Fibroblast of lung (primary cell): ENCODE measurements at places on chromosomes 5 and 9.

DNA sequence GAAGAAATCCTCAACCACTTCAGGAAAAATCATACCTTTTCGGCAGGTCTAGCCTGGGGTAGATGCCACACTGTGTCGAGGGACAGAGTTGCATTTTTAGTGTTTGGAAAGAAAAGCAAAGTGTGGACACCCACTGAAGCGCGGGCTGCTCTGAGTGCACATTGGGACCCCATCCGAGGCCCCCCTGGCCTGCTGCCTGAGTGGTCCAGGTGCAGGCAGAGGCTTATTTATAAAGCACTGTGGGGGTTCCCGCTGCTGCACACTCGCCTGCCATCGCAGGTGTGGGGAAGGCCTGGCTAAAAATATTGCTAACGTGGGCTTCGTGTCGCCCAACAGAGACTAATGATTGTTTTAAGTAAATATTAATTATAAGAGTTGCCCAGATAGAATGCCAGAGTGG lies 119.4 kb downstream of the CRB2 start:
- DNase-seq = no peak

DNA sequence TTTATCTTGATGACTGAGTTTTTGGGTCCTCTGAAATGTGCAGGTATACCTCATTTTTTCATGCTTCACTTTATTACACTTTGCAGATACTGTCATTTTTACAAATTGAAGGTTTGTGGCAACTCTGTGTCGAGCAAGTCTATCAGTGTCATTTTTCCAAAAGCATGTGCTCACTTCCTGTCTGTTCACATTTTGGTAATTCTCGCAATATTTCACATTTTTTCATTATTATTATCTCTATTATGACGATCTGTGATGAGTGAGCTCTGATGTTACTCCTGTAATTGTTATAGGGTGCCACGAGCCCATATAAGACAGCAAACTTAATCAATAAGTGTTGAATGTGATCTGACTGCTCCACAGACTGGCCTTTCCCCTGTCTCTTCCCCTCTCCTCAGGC lies 73.4 kb upstream of the FBXW11 start:
- no peak for DNase-seq

DNA sequence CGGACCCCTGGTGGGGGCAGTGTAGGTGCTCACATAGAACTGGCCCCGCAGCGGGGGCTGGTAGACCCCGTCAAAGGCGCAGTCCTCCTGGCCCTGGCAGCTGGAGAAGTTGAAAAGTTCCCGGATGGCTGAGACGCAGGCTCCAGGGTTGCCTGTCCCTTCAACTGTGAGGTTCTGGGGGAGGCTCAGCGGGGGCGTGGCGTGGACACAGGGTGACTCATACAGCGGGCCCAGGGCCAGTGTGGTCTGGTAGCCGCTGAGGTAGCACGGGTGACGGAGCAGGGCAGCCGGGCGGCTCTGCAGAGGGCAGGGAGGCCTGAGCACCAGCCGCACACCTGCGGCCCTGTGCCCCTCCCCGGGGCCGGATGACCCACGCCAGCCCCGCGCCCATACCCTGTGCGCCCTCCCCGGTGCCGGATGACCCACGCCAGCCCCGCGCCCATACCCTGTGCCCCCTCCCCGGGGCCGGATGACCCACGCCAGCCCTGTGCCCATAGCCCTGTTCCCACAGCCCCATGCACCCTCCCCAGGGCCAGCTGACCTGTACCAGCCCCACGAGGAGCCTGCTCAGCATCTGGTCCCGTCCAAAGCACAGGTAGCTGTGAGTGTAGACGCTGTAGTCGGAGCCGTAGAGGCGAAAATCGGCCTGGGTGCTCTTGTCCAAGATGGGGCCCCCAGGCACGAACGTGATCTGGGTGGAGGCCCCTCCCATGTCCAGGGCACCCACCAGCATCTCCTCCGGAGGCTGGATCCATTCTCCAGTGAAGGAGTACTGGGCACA lies 5.0 kb downstream of the ENTPD8 start:
- DNase-seq = peak; percentile 74

- DNase-seq = peak; percentile 78
Observed at GRCh38 chr5:122500245-122501088, 188.4 kb downstream of the SNCAIP start.

DNA sequence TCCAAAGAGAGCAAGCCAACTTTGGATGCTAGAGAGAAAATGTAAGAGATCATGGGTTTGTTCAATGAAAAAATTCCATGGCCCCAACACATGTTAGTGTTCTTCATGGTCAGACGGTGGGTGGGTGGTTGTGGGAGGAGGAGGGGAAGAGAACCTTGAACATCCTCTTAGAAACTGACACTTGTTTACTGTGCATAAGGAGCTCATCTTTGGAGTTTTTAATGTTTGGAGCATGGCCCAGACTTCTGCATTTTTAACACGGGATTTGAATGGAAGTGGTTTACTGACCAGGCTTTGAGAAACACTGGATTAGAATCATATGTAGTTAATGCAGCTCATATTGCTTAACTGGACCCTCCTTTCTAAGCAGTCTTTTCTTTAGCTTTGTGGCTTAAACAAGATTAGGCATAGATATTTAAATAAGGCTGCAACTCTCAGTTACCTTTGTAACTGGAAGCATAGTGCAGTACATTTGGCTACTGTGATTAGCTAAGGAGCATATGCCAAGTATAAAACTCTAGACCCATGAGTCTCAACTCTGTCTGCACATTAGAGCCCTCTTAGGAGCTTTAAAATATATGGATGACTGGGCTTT lies 60.1 kb downstream of the FOCAD start:
- DNase-seq = no peak

- DNase-seq = peak; percentile 68
Observed at GRCh38 chr5:154465169-154465568, 12.9 kb downstream of the HAND1 start.

GRCh38 chr9:91924090-91924489 lies 25.9 kb downstream of the ROR2 start:
- no peak for DNase-seq

GRCh38 chr5:172450861-172451695 lies 3.2 kb downstream of the SH3PXD2B start:
- DNase-seq = peak; percentile 58

DNA sequence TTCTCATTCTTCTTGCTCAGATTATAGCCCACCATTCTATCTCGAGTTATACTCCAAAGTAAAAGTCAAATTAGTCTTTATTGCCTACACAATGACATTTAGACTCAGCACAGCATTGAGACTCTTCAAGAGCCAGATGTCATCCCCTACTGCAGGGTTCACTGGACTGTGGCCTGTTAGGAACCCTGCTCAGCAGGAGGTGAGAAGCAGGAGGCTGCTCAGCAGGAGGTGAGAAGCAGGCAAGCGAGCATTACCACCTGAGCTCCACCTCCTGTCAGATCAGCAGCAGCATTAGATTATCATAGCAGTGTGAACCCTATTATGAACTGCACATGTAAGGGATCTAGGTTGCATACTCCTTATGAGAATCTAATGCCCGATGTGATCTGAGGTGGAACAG lies 12.7 kb upstream of the LIFR start:
- no peak for DNase-seq

DNA sequence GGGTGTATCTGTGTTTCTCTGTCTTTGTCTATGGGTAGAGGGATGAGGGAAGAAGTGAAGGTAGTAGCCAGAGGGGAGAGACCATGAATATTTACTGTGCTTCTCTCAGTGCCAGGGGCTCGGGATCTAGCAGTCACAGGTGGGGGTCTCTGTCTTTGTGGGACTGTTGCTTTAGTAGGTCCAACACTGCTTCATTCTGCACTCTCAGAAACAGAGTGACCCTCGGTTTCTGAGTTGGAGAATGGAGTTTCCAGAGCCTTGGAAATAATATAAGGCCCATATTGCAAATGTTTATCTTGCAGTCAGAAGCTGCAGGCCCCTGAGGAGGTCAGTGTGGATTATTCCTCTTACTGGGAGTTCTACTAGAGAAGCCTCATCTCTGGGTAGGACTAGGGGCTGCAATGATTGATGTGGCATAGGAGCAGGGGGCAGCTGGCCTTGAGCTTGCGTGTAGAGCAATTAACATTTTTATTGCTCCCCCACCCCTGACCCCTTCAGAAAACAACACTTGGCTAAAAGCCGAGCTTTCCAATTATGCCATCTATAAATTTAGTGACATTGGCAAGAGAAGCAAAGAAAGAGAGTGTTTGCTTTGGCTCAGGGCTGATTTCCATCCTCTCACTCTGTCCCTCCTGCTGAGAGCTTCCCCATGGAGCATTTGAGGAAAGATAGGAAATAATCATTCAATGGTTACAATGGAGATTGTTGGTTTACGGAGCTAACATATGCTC lies 55.0 kb upstream of the TRPC7 start:
- no peak for DNase-seq

DNA sequence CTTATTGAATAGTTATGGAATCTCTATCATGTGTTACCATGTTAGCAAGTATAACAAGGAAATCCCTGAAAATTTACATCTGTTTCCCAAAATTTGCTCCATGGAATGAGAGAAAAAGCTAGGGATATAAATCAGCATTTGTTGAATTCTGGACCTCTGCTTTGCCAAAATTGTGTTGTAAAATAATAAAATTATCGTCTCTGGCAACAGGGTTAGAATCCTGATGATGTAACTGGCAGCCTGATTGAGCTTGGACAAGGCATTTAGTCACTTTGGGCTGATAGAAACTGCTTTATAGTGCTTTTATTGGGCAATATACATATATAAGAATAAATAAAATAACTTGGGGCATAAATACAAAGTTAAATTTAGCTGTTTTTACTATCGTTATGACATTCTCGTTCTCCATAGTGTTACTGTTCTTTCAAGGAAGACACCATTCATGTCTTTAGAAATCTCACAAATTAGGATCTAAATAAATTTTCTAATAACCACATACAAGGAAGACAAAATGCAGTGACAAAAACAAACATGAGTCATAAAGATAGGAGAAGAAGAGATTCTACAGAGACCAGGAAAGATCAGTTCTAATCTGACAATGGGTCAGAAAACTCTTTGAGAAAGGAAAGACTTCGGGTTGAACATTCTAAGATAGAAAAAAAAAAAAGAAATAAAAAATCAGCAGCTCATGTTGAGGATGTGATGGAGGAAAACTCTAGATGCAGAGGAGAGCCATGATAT lies 145.0 kb upstream of the CDH10 start:
- DNase-seq = no peak

GRCh38 chr5:117681431-117682254 lies 1107.0 kb upstream of the SEMA6A start:
- no peak for DNase-seq

- no peak for DNase-seq
Observed at GRCh38 chr5:103487822-103488493, 74.6 kb downstream of the NUDT12 start.

DNA sequence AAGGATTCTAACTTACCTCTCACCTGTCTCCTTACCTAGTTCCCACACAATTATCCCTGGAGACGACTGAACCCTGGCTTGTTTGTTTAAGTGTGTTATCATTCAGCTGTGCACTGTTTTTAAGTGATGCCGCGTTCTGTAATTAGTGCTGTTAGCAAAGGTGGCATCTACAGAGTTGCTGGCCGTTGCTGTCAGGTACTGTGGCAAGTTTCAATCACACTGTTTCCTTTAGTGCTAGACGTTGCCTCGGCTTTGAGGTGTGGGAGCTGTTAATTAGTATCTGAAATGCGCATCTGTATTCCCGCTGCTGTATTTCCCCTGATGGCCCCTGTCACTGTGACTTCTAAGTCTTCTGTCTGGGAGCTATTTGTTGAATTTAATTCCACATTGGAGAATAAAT lies 193.8 kb upstream of the GAS1 start:
- DNase-seq = no peak

- DNase-seq = peak; percentile 97
Observed at GRCh38 chr9:114396558-114397218, 8.9 kb upstream of the AKNA start.

DNA sequence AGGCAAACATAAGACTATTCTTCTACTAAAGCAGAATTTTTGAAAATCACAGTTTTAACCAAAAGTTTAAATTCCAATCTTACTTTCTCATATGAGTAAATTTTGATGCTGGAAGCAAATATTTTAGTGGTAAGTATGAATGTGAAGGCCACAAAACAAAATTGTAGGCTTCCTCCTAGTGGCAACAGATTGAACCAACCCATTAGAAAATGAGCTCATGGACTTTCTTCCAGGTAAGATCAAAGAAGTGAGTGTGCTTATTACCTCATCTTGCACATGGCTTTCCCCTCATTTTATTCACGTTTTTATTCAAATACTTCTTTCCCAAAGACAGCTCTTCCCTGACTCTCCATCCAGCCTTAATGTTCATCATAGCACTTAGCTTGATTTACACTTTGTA lies 16.5 kb upstream of the RLN2 start:
- no peak for DNase-seq

- DNase-seq = peak; percentile 56
Observed at GRCh38 chr9:101536938-101537337, 3.3 kb downstream of the RNF20 start.

DNA sequence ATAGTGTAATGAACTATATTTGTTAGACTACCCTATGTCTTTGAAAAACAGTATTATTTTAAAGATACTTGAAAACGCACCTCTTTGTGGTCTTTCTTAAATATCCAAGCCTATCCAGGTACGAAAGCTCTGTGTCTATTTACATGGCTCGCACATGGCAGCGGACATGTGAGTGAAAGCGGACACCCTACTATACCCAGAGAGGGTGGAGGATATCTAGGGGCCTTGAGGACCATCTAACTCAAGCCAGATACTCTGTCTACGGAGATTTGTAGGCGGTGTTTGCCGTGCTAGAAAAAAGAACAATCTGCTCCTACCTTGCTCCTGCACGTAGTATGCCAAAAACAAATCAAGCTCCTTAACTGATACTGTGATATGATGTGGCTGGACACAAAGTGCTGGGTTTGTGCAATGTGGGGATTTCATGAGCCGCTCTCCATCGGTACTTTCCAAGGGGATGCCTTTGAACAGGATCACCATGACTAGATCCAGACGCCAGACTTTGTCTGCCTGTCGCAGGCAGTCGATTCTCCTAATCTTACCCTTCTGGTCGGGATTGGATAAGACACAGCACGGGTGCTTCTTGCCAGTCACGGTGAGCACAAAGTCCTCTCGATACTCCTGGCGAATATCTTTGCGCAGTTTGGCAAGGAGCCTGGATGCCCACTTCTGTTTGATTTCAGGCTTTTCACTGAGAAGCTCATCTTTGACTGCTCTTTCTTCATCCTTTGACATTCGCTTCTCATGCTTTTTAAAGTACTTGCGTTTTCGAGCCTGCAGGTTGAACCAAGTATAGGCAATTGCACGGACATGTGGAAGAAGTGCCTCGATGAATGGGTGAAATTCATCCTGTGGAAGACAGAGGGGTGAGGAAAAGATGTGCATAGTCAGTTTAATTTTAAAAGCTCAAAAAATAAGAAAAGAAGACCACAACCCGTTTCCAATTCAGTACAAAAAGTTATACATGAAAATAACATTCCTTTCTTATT lies 7.0 kb downstream of the NFIB start:
- DNase-seq = peak; percentile 79

DNA sequence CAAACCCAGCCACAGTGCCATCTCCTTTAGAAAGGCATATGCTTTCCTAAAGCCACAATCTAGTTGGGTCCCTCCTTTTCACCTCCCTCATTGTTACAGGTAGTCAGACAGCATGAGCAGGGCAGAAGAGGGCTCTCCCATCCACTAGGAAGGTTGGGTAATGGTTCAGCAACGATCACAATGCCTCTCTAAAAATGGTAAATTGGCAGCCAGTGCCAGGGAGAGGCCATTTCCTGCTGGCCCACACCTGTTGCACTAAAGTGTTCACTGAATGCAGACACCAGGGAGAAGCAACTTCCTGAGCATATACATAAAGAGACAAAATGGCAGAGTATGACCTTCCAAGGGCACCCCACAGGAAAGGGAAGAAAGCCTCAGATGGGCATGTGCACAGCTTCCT lies 31.3 kb upstream of the DAP start:
- DNase-seq = no peak

GRCh38 chr9:124855566-124855943 lies 2.3 kb downstream of the WDR38 start:
- DNase-seq = no peak

- no peak for DNase-seq
Observed at GRCh38 chr9:92696619-92697018, 26.7 kb upstream of the IPPK start.
